CD8-positive, alpha-beta memory T cell (primary cell): ENCODE measurements at places on chromosomes 12 and 14. TPM values are rescaled to one million over a fixed set of nuclear protein-coding genes. Genes with fewer than 3 reads are reported as not detected.
A peak's percentile ranks its signal among the peaks of the same experiment; 100 is the strongest.

GRCh38 chr12:177980-178828 is 35.8 kb downstream of the SLC6A12 start:
- no peak overlapping the region for H3K4me3 ChIP-seq
- no peaks in the 10 kb centered on the region for H3K36me3 ChIP-seq

The SLCO1A2 gene
- polyA plus RNA-seq = not detected

DNA sequence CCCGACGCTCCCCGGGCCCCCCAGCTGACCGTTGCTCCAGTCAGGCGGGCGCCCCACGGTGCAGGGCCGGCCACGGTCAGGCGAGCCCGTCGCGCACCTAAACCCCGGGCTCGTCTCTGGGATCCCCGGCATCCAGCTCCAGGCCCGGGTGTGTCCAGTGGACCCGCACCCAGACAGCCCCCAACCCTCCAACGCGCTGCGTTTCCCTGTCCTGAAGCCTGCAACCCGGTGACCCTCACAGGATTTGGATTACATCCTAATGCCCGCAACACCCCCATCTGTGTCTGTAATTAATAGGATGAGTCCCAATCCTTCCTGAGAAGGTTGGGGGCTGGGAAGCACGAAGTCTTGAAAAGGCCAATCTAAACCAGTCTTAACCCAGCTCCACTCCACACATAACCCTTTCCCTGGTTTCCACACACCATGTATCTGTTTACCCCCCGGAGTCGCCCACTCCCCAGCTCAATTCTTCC is 10.4 kb downstream of the CPNE6 start:
- H3K4me3 ChIP-seq = peak overlapping the region; percentile 62

DNA sequence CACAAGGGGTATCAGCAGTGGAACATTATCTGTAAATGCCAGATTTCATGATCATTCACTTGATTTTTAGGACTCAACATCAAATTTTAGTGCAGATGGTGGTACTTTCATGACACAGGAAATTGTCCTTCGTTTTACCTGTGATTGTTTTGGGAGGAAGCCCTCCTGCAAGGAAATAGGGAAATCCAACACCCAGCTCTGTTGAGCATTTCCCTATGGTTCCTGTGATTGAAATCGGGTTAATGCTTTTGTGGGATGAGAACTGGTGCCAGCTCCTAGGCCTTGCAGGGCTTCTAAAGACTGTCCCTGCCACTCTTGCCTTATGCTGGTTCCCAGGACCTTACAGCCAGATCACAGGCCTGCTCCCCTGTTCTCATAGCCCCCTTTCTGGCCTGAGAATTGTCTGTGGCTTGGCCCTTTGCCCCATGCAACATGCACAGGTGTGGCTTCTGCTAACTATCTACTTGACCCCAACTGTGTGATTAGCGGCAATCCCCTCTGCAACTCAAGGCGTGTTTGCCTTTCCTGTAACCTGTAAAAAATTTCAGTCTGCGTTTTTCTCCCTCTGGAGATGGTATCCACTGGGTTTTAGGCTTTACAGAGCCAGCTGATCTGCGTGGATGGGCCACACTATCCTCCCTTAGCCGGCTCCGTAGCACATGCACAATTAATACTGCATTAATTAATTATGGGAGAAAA is 112.5 kb downstream of the ETV6 start:
- no peaks in the 10 kb centered on the region for H3K27me3 ChIP-seq
- H3K27ac ChIP-seq = no peak overlapping the region
- peaks cover 28% of the 10 kb centered on the region for H3K4me1 ChIP-seq
- H3K4me3 ChIP-seq = no peak overlapping the region

DNA sequence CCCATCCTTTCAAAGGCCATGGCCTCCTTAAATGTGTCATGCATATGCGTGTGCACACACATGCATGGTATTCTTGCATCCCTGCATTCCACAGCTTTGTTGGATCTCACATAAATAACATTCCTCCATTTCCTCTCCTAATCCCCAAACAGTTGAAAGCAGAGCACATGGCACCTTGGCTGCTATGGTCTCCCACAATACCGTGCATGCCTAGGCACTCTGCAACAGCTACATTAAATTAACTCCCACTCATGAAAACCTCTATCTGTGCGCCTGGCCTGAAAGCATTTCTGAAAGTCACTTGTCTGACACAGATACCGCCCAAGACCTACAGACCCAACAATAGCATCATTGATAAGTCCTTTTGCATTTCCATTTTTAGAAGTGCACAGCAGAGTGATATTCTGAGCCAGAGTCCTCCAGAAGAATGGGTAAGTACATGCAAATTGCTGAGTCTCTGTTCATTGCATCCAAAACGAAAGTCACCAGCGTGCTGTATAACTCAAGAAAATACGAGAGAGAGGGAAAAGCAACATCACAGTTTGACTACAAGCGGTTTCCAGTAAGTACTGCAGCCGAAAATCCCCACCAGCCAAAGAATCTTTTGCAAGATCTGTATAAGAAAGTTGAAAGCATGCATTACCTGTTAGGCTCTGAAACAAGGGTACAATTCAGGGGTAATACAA is 436 bp downstream of the ASB2 start:
- no peaks in the 10 kb centered on the region for H3K27me3 ChIP-seq
- no peak overlapping the region for H3K27ac ChIP-seq
- no peak for DNase-seq
- H3K36me3 ChIP-seq = no peaks in the 10 kb centered on the region
- peaks cover 49% of the 10 kb centered on the region for H3K4me1 ChIP-seq
- H3K4me3 ChIP-seq = peak overlapping the region; percentile 14

GRCh38 chr12:20123465-20123864 is 244.9 kb upstream of the PDE3A start:
- H3K4me3 ChIP-seq = no peak overlapping the region
- H3K4me1 ChIP-seq = no peaks in the 10 kb centered on the region
- no peaks in the 10 kb centered on the region for H3K27me3 ChIP-seq

The KIF26A gene
- not detected for polyA plus RNA-seq

- H3K4me3 ChIP-seq = no peak overlapping the region
- no peaks in the 10 kb centered on the region for H3K27me3 ChIP-seq
- H3K4me1 ChIP-seq = no peaks in the 10 kb centered on the region
- no peak for DNase-seq
- H3K36me3 ChIP-seq = no peaks in the 10 kb centered on the region
- H3K27ac ChIP-seq = no peak overlapping the region
Measured at GRCh38 chr12:26534071-26534470, 298.9 kb downstream of the ITPR2 start.

- H3K27ac ChIP-seq = no peak overlapping the region
- H3K4me3 ChIP-seq = no peak overlapping the region
- no peaks in the 10 kb centered on the region for H3K27me3 ChIP-seq
- no peak for DNase-seq
- no peaks in the 10 kb centered on the region for H3K36me3 ChIP-seq
- no peaks in the 10 kb centered on the region for H3K4me1 ChIP-seq
Measured at GRCh38 chr12:65526311-65526710, 247.8 kb downstream of the MSRB3 start.

The KLHL33 gene
- 0.12 TPM for polyA plus RNA-seq

- no peak for DNase-seq
- H3K27ac ChIP-seq = no peak overlapping the region
- no peaks in the 10 kb centered on the region for H3K27me3 ChIP-seq
- H3K4me3 ChIP-seq = no peak overlapping the region
Measured at GRCh38 chr14:67186172-67186768, 3.0 kb upstream of the GARIN2 start.

The WNT1 gene
- polyA plus RNA-seq = 2.3 TPM

GRCh38 chr14:96940009-96940408 is 142.8 kb downstream of the VRK1 start:
- no peaks in the 10 kb centered on the region for H3K27me3 ChIP-seq
- no peak overlapping the region for H3K27ac ChIP-seq
- H3K4me1 ChIP-seq = no peaks in the 10 kb centered on the region
- no peak for DNase-seq
- no peaks in the 10 kb centered on the region for H3K36me3 ChIP-seq
- no peak overlapping the region for H3K4me3 ChIP-seq

The NCAPD2 gene
- polyA plus RNA-seq = 29.8 TPM

DNA sequence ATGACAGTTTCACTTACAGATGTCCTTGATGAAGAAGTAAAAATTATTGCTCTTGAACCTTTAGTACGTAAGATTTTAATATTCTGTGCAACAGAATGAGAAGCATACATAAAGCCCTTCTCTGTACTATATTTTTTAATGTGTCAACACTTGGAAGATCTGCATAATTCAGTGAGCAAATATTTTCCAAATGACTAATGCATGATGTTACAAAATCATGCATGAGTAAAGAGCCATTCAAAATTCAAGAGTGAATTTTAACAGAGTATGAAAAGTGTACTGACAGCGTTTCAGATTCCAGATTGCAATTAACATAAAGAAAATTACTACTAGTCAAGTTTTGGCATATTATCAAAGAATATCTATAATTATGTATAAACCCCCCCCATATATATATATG is 101.4 kb upstream of the BBS10 start:
- H3K36me3 ChIP-seq = peaks cover 5% of the 10 kb centered on the region
- H3K27me3 ChIP-seq = no peaks in the 10 kb centered on the region
- no peak overlapping the region for H3K27ac ChIP-seq
- H3K4me3 ChIP-seq = no peak overlapping the region

GRCh38 chr12:82867762-82868500 is 181.2 kb downstream of the TMTC2 start:
- DNase-seq = no peak
- no peaks in the 10 kb centered on the region for H3K4me1 ChIP-seq
- H3K36me3 ChIP-seq = no peaks in the 10 kb centered on the region
- no peaks in the 10 kb centered on the region for H3K27me3 ChIP-seq
- H3K27ac ChIP-seq = no peak overlapping the region

DNA sequence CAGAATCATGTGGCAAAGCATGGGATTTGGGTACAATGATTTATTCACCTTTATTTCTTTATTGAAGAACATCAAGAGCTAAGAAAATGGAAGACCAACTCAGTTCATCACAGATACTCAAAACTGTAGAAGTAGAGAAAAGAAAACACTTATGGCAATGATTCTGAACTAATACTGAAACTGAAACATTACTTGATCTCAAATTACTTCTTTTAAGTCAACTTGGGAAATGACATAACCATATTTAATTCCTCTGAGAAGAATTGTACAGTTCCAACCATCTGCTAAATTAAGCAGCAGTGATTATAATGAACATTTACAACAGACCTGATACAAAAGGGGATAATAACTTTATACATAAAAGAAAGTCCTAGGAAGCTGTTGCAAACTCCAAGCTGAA is 466.5 kb downstream of the TMTC2 start:
- DNase-seq = no peak
- H3K36me3 ChIP-seq = no peaks in the 10 kb centered on the region
- no peak overlapping the region for H3K4me3 ChIP-seq
- H3K4me1 ChIP-seq = no peaks in the 10 kb centered on the region
- no peaks in the 10 kb centered on the region for H3K27me3 ChIP-seq
- H3K27ac ChIP-seq = no peak overlapping the region

DNA sequence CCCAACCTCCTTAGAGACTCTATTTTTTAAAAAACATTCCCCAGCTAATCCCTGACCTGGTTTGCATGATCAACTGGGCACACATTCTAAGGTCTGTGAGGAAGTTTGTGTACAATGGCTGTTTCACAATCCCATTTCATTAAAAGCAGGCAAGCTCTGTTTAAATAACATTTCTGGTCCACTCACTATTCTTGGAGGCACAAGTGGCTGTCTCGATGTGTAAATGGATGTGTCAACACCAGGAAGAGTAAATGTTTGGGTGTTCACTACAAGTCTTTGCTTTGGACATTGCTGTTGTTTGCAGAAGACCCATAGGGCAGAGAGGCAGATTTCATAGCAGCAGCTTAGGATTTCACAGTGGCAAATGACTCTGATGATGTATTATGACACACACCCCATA is 98.3 kb downstream of the PDZRN4 start:
- no peak for DNase-seq
- H3K4me3 ChIP-seq = no peak overlapping the region
- H3K4me1 ChIP-seq = no peaks in the 10 kb centered on the region
- no peaks in the 10 kb centered on the region for H3K27me3 ChIP-seq

DNA sequence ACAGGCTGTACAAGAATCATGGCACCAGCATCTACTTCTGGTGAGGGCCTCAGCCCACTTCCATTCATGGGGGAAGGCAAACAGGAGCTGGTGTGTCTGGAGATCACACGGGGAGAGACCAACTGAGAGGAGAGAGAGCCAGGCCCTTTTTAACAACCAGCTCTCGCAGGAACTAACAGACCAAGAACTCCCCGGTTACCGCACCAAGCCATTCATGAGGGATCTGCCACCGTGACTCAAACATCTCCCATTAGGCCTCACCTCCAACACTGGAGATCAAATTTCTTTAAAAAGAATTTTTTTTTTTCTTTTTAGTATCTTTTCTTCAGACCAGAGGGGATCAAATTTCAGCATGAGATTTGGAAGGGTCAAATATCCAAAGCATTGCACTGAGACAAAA is 16.7 kb upstream of the AQP2 start:
- no peaks in the 10 kb centered on the region for H3K4me1 ChIP-seq
- no peaks in the 10 kb centered on the region for H3K27me3 ChIP-seq
- no peak overlapping the region for H3K27ac ChIP-seq
- DNase-seq = no peak

The CLEC12A gene
- polyA plus RNA-seq = not detected

DNA sequence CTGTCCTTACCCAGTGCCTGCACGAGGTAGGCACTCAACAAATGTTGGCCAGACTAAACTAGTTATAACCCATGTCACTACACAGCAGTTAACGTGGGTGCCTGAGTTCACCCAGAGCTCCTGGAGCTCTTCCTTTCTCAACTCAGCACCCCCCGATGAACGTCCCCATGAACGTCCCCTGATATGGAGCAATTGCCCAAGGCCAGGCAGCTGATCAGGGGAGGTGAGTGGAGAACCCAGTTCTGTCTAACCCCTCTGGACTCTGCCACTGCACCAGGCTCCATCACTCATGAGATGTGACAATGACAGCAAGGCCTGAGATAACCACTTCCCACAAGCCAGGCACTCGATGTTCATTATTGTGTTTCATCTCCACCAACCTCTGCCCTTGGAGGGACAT is 199.0 kb downstream of the BCL11B start:
- no peak for DNase-seq
- H3K27me3 ChIP-seq = no peaks in the 10 kb centered on the region
- no peaks in the 10 kb centered on the region for H3K36me3 ChIP-seq

DNA sequence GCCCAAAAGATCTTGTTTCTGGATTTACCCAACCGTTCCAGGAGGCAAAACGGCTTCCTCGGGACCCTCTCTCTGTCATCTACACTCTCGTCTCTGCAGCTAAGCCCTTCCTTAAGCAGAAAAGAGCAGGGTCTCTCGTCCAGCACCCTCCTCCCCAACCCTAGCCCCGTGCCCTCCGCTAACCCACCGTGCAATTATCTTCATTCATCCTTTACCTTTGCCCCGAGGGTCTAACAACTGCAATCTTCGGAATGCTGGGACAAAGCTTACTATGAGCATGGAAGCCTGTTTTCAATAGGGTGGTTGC is 276 bp upstream of the BMAL2 start:
- no peak overlapping the region for H3K27ac ChIP-seq
- no peak for DNase-seq
- H3K4me3 ChIP-seq = peak overlapping the region; percentile 38
- H3K27me3 ChIP-seq = peaks cover 29% of the 10 kb centered on the region

GRCh38 chr12:116939734-116940133 is 29.0 kb downstream of the FBXW8 start:
- H3K4me3 ChIP-seq = no peak overlapping the region
- H3K27me3 ChIP-seq = no peaks in the 10 kb centered on the region

- no peak for DNase-seq
- H3K36me3 ChIP-seq = no peaks in the 10 kb centered on the region
Measured at GRCh38 chr14:93160353-93160801, 24.3 kb downstream of the MOAP1 start.

- no peak for DNase-seq
- H3K36me3 ChIP-seq = peaks cover 12% of the 10 kb centered on the region
- peaks cover 21% of the 10 kb centered on the region for H3K4me1 ChIP-seq
- H3K4me3 ChIP-seq = peak overlapping the region; percentile 93
Measured at GRCh38 chr12:49111206-49111605, 559 bp upstream of the LMBR1L start.

- H3K27me3 ChIP-seq = no peaks in the 10 kb centered on the region
- H3K27ac ChIP-seq = peak overlapping the region; percentile 41
- peaks cover 98% of the 10 kb centered on the region for H3K4me1 ChIP-seq
- DNase-seq = peak; percentile 59
- no peaks in the 10 kb centered on the region for H3K36me3 ChIP-seq
Measured at GRCh38 chr14:73749706-73750530, 35.7 kb upstream of the PNMA1 start.
